ENCODE measurements at places on chromosomes 6 and 20. TPM values are rescaled to one million over a fixed set of nuclear protein-coding genes. Genes with fewer than 3 reads are reported as not detected.

Gene PNPLA1
- total RNA-seq, result not detected

- no peak for DNase-seq
Observed at GRCh38 chr20:23048283-23049200, 930 bp downstream of the THBD start.

GRCh38 chr6:93392797-93393196, 26.6 kb downstream of the EPHA7 start:
- DNase-seq, result no peak

GRCh38 chr20:19354950-19355349, 142.5 kb downstream of the SLC24A3 start:
- no peak for DNase-seq

Gene IRAK1BP1
- total RNA-seq, result 1.6 TPM

Gene PEX7
- 7.6 TPM for total RNA-seq

GRCh38 chr20:37296371-37296770, 6.9 kb downstream of the MANBAL start:
- no peak for DNase-seq

Gene C6orf15
- total RNA-seq, result not detected

- DNase-seq, result no peak
Observed at GRCh38 chr20:25288291-25289181, 40.7 kb downstream of the PYGB start.

GRCh38 chr20:48638546-48638945, 189.3 kb downstream of the PREX1 start:
- DNase-seq, result no peak

DNA sequence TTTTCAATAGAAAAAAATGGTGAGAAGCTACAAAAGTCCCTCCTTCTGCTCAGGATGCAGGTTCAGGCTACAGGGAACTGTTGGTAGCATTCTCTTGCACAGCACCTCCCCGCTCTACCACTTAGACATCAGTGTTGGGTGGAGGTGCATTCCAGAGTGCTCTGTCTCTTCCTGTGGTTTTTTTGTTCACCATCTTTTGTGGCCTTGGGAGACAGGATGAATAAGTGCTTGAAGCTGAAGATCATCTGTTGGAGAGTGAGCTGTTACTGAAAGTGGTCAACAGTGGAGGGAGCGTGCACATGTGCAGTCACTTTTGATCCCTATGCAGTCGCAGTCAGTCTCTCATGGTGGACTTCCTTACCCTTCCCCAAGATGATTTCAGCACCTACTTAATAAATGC, 16.6 kb upstream of the BTBD3 start:
- DNase-seq, result no peak

GRCh38 chr6:9537381-9537780, 877.5 kb downstream of the TFAP2A start:
- no peak for DNase-seq

Gene SOX18
- 15.3 TPM for total RNA-seq

Gene ARFGEF3
- 1.1 TPM for total RNA-seq

DNA sequence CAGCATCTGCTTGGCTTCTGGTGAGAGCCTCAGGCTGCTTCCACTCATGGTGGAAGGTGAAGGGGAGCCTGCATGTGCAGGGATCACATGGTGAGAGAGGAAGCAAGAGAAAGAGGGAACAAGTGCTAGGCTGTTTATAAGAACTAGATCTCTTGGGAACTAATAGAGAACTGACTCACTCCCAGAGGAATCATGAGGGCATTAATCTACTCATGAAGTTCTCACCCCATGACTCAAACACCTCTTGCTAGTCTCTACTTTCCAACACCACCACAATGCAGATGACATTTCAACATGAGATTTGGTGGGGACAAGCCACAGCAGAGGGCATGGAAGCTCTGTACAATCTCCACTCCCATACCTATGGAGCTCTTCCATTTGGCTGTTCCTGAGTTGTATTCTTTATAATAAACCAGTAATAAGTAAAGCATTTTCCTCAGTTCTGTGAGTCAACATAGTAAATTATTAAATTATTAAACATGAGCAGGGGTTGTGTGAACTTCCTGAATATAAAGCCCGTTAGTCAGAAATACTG, 524.1 kb upstream of the NRSN1 start:
- DNase-seq, result no peak

Gene OXT
- not detected for total RNA-seq

DNA sequence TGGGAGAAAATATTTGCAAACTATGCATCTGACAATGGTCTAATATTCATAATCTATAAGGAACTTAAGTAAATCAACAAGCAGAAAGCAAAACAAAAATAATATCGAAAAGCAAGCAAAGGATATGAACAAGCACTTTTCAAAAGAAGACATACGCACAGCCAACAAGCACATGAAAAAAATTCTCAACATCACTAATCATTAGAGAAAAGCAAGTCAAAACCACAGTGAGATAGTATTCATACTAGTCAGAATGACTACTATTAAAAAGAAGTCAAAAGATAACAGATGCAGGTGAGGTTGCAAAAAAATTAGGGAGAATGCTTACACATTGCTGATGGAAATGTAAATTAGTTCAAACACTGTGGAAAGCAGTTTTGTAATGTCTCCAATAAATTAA, 410.2 kb downstream of the MMUT start:
- no peak for DNase-seq

- no peak for DNase-seq
Observed at GRCh38 chr6:16841241-16841640, 80.0 kb upstream of the ATXN1 start.

- no peak for DNase-seq
Observed at GRCh38 chr6:137792160-137793033, 74.7 kb upstream of the TNFAIP3 start.

DNA sequence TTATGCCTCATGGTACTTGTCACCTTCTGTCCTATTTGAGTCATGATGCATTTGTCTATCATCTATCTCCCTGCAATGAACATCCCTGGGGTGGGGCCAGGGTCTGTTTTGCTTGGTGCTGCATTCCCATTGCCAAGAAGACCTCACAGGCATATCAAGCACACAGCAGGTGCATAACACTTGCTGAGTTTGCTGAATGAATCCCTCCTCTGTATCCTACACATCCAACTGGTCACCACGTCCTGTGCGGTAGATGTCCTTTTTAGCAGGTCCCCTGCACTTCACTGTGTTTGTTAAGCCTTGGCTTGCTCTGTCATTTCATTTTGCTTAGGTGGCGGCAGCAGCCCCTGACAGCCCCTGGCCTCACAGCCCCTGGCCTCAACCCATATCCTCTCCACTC, 214.8 kb upstream of the RNF24 start:
- DNase-seq, result no peak

GRCh38 chr6:42316981-42317380, 99.3 kb upstream of the MRPS10 start:
- DNase-seq, result no peak

DNA sequence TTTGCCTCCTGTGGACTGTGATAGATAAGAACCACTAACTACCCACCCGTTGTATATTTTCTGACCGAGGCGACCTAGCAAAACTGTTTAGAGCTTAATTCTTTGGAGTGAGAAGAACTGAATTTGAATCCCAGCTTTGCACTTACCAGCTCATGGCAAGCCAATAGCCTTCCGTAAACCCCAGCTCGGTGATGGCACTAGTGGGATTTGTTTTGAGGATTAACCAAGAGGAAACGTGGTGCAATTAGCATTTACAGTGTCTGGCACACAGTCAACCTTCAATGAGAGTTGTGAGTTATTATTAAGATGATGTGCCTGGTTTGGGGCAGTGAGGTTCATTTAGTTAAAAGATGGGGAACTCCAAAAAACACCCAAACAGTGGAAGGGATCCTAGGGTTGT, 12.3 kb upstream of the DSP start:
- DNase-seq, result no peak

Gene MPC1
- total RNA-seq, result 43.8 TPM

Measured in thoracic aorta (tissue), 2 donors.